ENCODE measurements at places on chromosomes 2 and 18.
A peak's percentile ranks its signal among the peaks of the same experiment; 100 is the strongest.

- DNase-seq = peak; percentile 47
Observed at GRCh38 chr2:180980943-180981911, 822 bp downstream of the UBE2E3 start.

DNA sequence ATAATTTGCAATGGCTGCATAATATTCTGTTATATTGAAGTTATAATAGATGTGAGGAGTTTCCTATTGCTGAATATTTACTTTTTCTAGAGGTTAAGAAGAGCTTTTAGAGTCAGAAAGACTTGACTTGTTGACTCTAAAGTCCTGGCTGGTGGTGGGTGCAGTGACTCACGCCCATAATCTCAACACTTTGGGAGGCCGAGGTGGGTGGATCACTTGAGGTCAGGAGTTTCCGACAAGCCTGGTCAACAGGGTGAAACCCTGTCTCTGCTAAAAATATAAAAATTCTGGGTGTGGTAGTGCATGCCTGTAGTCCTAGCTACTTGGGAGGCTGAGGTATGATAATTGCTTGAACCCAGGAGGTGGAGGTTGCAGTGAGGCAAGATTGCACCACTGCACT, 33.9 kb upstream of the ATIC start:
- DNase-seq = no peak

- DNase-seq = no peak
Observed at GRCh38 chr2:45280794-45281193, 271.5 kb upstream of the SIX2 start.

DNA sequence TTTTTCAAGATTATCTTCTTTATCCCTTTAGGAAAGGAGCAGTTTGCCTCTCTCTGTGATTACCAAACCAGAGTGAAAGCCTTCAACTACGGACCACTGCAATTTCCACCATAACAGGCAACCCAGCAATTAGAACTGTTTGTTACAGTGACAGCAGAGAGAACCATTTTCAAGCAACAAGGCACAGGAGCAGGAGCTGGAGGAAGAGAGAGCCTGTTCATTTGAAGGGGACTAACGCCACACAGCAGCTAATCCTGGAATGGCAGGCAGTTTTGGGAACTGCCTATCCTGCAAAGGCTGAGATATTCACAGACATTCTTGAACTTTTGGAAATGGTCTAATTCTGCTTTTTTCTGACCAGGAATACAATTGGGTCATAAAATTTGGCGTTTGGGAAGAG, 1541.9 kb upstream of the PIK3C3 start:
- DNase-seq = peak; percentile 34

GRCh38 chr2:237693291-237693994, 66.1 kb downstream of the LRRFIP1 start:
- peak; percentile 95 for DNase-seq

DNA sequence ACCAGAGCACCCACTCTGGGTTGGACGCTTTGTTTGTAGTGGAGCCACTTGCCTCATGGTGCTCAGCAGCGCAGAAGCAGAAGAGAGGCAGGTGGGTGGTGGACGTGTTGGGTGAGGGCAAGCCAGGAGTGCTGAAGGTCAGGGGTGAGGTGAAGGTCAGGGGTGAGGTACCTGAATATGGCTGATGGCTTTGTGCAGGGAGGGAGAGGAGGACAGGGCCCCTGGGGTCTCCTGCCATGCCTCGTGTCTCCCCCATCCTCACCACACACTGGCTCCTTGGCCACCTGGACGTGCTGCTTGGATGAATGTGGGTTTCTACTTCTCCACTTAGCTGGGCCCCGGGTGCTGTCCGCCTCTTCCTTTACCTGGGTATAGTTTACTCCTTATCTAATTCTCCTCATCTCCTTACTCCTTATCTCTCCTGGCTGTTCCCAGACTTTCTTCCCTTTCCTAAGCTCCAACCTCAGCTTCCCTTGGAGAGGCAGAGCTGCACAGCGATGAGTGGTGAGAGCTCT, 68.1 kb downstream of the DYSF start:
- no peak for DNase-seq

- no peak for DNase-seq
Observed at GRCh38 chr2:233442028-233442310, 87.7 kb downstream of the DGKD start.

DNA sequence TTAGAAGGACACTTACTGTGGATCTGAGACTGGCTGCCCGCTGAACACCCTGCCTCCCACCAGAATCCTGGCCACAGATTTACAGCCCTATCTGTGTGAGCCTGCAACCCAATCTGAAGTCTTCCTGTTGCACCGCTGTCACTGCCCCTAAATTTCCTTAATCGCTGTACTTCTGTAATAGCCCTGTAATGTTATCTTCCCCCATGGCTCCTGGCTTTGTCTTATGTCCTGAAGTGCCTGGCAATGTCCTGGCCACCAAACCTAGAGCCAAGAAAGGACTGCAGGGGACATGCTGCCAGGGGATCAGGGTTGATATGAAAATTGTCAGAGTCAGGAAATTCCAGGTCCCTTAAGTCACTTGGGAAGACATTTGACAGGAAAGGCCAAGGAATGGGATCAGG, 52.7 kb downstream of the FHOD3 start:
- no peak for DNase-seq

- no peak for DNase-seq
Observed at GRCh38 chr18:59570101-59570775, 127.0 kb downstream of the CCBE1 start.

GRCh38 chr2:240510513-240511210, 47.1 kb downstream of the ANKMY1 start:
- DNase-seq = no peak

DNA sequence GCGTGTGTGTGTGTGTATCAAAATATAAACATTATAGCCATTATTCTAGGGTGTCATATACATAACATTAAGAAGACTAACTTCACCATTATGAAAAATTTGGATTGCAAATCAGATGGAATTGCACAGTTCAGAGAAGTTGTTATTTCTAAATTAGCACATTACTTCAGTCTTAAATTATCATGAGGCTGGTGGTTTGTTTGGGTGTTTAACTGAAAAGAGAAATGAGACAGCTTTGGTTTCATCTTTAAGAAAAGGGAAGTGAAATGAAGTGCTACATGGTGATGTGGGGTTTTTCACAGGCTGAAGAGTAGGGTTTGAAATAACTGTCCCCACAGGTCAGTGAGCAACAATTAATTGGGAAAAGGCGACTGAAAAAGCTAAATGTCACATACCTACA, 161.2 kb upstream of the XIRP2 start:
- DNase-seq = no peak

DNA sequence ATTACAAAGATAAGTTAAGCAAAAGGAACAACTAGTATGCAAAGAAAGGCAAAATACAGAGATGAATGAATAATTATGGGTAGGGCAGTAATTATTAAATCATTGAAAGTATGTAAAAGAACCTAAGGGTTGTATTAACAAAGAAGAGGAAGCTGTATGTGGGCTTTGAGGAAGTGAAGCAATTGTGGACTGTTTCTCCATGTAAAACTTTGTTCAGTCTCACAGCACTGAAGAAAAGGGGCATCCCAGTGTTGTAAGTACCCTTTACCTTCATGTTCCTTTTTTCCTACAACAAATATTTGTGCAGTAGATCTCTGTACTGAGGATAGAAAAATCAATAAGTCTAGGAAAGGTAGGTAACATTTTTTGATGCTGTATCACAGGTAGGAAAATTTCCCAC, 388.7 kb upstream of the NRP2 start:
- DNase-seq = no peak

GRCh38 chr2:71807581-71808451, 339.8 kb downstream of the CYP26B1 start:
- no peak for DNase-seq

DNA sequence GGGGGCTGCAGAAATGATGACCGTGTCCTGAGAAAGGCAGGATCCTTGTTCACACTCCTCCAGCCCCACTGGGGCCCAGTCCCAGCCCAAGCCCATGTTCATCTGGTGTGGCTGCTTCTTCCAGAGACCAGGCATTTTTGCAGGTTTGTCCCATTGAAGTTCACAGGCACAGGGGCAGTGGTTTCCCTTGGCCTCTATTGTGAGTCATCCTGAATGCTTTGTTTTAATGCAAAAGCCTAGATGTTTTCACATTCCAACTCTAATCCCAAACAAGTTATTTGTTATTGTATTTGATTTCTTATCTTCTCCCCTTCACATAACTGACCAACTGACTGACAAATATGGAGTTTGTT, 426.4 kb upstream of the ID2 start:
- DNase-seq = no peak

DNA sequence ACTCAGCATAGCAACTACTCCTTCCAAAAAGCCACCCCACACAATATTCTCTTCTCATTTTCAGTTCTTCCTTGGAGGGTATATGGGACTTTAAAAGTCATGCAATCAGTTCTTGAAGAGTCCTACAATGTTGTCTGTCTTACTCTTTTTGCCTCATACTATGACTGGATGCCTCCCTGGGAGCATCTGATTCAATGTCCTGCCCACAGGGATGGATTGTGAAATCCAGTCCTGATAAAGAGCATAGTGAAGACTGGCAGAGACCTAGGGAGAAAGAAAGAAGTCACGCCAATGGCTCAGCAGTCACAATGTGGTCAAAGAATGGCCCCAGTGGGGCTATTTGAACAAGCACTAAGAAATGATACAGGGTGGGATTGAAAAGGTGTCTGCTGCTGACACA, 155.1 kb upstream of the SERPINE2 start:
- peak; percentile 23 for DNase-seq

DNA sequence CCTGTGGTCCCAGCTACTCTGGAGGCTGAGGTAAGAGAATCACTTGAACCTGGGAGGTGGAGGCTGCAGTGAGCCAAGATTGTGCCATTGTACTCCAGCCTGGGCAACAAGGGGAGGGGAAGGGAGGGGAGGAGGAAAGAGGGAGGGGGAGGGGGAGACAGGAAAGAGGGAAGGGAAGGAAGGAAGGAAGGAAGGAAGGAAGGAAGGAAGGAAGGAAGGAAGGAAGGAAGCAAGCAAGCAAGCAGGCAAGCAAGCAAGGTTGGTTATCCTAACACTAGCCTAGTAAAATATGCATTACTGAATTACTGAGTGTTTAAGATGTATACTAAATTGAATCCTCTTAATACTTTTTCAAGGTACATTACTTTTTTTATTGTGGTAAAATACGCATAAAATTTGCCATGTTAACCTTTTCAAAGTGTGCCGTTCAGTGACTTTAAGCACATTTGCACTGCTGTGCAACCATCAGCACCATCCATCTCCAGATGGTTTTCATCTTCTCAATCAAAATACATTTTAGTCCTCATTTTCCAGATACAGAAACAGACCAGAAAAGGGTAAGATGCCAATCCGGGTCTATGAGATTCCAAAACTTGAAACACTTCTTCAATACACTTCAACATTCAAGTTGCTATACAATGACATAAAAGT, 28.9 kb downstream of the NCKAP1 start:
- DNase-seq = no peak

- peak; percentile 22 for DNase-seq
Observed at GRCh38 chr18:2192562-2192961, 378.7 kb downstream of the METTL4 start.

DNA sequence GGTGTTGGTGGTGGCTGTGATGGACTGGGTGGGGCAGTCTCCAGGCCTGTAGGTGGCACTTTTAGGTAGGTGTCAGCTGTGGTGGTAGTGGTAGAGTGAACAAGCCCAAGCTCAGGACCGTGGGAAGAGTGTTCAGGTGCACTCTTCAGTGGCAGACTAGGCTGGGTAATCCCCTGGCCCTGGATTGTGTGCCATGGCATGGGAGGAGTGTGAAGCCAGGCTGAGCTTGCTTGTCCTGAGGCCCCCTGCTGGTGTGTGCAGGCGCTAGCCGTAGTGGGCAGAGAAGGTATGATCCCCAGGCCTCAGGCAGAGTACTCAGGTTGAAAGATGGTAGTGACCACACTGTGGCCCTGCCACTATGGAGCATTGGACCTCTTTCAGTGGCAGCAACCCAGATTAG, 850.3 kb downstream of the DSC3 start:
- DNase-seq = no peak

- DNase-seq = peak; percentile 94
Observed at GRCh38 chr18:34709104-34709503, 994 bp upstream of the DTNA start.

DNA sequence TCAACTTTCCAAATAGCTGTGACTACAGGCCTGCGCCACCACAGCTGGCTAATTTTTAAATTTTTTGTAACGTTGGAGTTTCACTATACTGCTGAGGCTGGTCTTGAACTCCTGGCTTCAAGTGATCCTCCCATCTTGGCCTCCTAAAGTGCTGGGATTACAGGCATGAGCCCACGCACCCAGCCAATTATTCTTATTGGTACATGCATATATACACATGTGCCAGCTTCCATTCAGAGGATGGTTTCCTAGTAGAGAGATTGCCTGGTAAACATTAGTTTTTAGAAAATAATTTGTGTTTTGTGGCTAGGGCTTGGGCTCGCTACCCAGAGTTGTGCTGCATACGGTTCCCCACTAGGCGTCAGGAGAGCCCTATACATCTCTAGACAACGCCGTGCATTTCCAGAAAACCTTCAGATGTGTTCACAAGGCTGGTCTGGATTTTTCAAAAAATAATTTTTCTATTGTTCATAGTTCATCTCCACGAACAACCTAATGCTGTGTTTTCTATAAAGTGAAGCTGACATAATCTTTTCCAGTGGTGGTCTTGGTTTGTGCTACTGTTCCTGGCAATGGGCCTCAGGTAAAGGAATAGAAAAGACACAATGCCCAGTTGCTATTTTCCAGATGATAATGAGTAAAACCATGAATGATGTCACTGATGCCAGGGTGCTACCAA, 14.6 kb upstream of the AFG3L2 start:
- DNase-seq = peak; percentile 50

GRCh38 chr2:10228611-10229365, 73.9 kb upstream of the HPCAL1 start:
- no peak for DNase-seq

DNA sequence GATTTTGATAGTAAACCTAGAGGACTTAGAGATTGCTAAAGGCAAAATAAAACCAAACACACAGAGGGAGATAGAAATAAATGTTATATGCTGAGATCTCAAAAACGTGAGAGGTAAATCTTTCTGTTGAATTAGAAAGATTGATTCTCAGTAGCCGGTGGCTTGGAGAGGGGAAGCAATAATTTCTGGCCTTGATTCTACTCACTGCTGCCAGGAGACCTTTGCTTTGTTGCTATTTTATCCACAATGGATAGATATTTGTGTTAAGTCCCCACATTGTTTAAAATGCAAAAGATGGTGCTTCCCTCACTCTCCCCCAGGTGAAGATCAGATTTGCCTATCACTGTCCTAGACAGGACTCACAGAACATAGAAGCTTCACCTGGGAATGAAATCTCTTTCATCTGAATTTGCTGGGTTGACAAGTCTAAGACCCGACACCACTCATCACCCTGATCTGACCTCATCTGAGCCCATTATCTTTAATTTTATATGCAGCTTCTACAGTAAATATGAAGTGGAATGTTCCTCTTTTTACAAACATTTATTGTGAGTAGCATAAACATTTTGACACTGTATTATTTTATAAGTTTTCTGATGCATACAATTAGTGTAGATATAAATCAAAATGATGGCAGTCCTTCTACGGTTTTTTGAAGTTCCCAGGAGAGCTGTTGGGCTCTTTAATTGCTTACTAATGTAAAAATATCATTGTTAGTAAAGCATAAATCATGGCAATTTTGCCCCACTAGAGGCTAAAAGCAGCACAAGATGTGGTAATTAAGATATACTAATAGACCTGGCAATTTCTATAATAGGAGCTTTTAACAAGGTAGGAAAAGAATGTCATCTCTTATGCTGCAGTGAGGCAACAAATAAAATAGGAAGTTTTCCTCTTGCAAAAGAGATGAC, 149.7 kb downstream of the DCC start:
- DNase-seq = no peak

Measured in bronchial epithelial cell (primary cell).